ENCODE measurements at places on chromosomes 3 and 15.

- no peak for DNase-seq
These were observed 62.3 kb downstream of the MEX3B start for GRCh38 chr15:81983497-81983896.

GRCh38 chr3:33060609-33061337 lies 36.2 kb downstream of the GLB1 start:
- DNase-seq: no peak

- DNase-seq: no peak
These were observed 78.6 kb downstream of the WDR49 start for GRCh38 chr3:167575000-167575600.

DNA sequence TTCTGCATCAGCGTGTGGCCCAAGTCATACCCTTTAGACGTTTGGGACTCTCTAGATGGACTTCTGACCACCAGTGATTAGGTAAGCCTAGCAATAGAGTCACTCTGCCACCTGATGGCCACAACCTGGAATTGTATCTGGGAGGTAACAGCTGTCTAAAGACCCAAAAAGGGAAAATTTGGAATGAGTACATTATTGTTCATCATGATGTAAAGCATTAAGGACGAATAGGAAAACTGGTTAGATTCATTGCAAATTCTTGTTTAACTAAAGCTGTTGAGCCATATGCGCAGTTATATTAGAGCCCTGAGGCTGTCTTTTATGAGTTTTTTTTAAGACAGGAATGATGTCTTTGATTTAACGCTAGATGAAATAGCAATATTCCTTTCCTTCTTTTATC lies 63.6 kb downstream of the FAM81A start:
- no peak for DNase-seq

- DNase-seq: no peak
These were observed 31.2 kb downstream of the DPH6 start for GRCh38 chr15:35514759-35515158.

DNA sequence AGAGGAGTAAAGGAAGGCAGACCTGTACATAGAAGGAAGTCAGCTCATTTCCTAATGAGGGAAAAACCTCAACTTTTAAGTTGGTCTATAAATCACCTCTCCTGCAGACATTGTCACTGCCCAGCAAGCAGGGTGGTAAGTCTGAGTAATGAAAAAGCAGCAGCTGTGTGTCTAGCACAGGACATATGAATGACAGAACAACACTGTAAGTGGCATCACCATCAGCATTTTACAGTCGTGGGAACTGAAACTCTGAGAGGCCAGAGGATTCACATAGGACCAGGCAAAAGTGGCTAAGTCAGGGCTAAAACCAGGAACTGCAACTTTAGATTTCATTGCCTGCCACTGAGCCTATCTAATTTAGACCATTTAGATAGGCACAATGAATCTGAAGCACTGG lies 235.6 kb downstream of the CLSTN2 start:
- no peak for DNase-seq

DNA sequence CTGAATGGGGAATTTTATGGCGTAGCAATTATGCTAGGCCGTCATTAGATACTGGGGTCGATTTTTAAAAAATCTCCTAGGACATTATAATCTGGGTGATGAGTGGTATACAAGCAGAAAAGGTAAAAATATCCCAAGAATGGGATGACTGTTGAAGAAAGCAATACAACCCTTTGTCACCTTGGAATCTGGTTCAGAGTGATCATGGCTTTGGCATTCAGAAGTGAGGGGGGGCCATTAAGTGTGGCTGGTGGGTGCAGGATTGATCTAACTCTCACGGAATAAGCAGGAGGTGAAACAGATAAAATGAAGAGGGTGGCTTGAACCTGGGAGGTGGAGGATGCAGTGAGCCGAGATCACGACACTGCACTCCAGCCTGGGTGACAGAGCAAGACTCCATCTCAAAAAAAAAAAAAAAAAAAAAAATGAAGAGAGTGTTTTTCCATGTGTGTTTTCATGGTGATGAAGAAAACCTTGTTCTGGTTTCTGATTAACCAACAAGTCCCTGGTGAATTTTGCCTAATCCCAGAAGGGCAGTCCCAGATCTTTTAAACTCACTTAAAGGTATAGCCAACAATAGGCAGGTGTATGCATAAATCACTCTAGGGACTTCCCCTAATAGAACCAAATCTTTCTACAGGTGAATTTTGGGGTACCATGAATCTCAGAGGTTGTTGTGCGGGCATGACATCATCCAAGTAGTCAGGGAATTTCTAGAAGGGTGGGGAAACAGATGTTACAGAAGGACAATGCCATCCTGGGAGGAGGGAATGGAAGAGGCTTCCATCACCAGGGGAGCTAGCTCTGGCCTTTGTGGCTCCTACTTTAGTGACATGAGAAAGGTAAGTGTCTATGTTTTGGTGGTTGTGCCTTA lies 3.1 kb upstream of the RAD54L2 start:
- no peak for DNase-seq

DNA sequence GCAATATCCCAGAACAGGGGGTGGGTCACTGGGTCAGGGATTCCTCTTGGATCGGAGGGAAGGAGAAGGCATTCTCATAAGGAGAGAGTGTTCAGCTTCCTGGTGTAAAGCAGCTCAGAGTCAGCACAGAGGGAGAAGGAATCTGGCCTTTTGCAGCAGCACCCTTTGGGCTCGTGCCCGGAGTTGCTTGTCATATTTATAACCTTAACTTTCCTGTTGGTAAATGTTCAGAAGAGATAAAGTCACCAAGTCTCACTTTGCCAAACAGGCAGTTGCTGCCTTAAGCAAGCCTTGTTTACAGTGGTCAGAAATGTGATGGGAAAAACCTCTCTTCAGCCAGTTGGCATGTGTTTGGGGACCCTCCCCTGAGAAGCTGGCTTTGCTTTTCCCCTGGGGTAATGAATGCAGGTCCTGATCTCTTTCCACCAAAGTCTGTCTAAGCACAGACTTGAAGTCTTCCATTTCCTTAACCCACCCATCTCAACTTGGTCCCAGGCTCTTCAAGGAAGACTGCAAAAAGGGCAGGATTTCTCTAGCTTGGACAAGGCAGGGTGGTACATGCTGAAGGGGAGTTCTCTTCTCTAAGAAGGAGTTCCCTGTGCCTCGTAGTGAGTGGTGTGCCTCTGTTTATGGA lies 206.9 kb upstream of the BHLHE40 start:
- no peak for DNase-seq

DNA sequence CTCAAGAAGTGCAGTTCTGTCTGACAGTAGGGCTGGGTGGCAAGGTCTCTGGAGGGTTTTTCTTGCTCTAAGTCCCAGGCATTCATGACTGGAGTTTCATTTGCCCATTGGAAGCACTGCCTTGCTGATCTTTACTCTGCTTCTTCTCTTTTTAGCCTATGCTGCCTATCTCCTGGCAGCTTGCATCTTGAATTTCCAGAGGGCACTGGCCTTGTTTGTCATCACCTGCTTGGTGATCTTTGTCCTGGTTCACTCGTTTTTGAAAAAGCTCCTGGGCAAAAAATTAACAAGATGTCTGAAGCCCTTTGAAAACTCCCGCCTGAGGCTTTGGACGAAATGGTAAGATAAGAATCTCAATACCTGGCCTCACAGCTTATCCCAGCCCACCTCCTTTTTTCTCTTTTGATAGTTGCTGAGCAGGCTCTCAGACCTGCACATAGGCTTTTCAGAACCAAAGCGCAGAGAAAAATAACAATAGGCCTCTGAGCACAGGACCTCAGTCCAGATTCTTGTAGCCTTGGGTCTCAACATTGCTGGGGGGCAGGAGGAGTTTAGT lies 10.9 kb downstream of the SLC28A2 start:
- no peak for DNase-seq

GRCh38 chr15:91468871-91469580 lies 369.0 kb downstream of the SV2B start:
- no peak for DNase-seq

GRCh38 chr3:27986234-27986879 lies 255.1 kb upstream of the CMC1 start:
- no peak for DNase-seq

Data from activated B cell treated with CpG ODN at 0.5 μM for 24 hours (primary cell).